Fibroblast of skin of back (primary cell): ENCODE measurements at places on chromosomes 4 and X.

- DNase-seq, result peak; percentile 1
These were observed 72.3 kb upstream of the TNMD start for GRCh38 chrX:100512471-100512870.

- DNase-seq, result no peak
These were observed 218.0 kb downstream of the PRDM5 start for GRCh38 chr4:120704538-120704937.

GRCh38 chr4:38119668-38120385, 159.6 kb downstream of the PTTG2 start:
- DNase-seq, result peak; percentile 45

DNA sequence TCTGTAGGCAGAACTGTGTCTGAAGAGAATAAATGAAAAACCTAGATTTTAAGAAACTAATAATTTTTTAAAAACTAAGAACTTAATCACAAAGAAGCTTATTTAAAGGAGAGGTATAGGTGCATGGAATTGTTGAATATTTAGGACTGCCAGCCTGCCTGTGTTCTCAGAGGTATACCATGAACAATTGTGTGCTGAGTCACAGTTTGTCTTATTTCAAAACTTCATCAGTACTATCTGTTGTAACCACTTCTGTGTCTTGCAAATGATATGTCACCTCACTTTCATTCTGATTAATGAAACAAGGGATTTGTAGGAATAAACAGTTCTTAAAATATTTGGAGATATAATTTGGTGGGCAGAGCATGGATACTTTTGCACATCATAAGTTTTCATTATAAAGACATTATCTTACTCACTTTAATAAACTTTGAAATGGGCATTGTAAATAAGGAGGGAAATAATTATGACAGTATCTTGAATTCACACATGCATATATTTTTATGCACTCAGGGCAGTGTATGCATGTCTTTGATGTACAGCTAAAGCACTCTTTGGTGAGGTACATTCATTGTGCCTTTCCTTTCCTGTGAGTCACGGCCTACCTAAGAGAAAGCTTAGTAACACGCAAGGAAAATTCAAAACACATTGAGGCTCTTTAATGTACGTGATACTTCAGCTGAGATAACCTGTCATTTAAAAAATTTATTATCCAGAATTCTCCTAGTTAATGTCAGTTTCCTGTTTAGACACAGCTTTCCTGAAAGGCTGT, 31.7 kb downstream of the STOX2 start:
- DNase-seq, result no peak

- DNase-seq, result no peak
These were observed 230.8 kb upstream of the TET2 start for GRCh38 chr4:104915864-104916263.

GRCh38 chr4:1011022-1011665, at the start of gene FGFRL1:
Gene FGFRL1 (plus strand): TSS chr4:1011626. CDS start chr4:1012486, 860 bp downstream.
- peak; percentile 89 for DNase-seq

DNA sequence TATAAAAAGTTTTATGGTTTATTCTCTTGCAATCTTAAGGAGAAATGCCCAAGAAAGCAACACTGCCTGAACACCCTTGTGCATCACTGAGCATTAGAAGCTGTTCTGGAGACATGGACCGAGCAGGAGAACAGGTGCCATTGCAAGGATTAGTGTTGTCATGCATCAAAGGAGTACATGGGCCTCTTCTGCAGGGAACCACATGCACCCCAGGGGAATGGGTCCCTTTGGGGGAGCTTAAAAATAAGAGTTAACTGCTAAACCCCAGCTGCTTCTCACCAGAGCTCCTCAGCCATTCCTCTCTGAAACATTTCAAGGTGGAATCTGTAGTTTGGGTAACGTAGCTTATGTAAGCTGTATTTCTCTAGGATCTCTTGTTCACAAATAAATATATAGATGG, 353.0 kb upstream of the SLC7A11 start:
- no peak for DNase-seq
